ENCODE measurements at places on chromosomes 16 and 17.
A peak's percentile ranks its signal among the peaks of the same experiment; 100 is the strongest.

- DNase-seq, result no peak
Observed at GRCh38 chr16:4113358-4114256, 2.6 kb downstream of the ADCY9 start.

DNA sequence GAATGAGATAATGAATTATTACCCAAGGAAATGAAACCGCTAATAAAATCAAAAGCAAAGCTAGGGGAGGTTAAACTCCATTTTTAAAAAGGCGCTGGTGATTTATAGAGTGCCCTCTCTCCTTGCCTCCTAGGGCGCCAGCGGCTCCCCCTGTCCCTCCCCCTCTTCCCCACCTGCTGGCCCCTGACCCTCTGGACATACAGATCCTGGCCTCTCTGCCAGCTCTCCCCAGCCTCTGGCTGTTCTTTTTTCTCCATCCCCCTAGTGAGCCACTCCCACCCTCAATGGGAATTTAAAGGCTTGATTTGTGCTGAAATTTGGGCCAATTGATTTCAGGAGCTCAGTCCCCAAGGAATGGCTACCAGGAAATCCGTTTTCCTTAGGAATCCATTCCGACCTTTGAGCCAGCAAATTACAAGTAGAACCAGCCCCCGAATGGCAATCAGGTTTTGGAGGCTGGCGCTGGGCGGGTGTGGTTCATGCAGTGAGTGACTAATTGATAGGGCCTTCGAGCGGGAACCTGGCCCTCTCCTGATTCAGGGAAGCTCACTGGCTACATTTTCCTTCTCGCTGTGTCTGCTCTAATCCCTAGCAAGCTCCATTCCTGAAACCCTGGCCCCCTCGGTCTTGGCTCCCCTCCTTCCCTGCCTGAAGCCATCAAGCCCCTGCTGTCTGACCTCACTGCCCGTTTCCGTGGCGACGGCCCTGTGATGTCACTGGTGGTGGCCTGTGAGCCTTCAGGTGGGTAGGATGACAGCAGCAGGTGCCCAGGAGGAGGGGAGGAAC, 141.9 kb upstream of the SDK2 start:
- no peak for DNase-seq

DNA sequence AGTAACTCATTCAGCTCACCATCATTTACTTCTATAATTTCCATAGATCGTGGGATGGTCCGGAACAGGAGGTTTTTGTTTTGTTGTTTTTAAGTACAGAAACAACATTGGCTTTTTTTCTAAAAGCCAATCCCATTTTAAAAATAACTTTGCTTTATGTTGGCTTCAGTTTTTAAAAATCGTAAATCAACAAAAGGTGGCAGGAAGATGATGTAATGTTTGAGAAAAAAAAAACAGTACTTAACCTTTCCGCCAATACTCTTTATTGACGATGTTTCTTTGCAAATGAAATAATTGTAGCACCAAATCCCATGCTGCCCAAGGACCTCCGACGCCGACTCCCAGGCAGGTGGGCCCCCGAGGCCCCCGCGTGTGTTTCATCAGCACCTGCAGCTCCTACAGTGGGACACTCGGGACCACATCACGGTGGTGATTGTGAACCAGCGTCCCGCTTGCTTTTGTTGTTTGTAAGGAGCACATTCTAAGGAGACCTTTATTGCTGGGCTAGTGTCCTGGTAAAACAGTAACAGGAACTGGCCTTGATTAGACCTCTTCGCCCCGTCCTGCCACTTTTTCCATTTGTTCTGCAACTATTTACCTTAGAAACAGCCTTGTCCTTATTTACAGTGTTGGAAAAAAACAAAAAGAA, 140.2 kb upstream of the CHMP6 start:
- DNase-seq, result no peak

DNA sequence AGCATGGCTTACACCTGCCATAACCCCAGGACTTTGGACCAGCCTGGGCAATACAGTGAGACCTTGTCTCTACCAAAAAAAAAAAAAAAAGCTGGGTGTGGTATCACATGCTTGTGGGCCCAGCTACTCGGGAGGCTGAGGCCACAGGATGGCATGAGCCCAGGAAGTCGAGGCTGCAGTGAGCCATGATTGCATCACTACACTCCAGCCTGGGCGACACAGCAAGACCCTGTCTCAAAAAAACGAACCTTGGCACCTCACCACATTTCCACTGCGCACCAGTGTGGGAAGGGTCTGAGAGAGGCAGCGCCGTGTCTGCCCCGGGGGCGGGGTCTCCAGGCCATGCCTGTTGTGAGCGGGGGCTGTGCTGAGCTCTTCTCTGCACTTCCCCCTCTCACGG, 6.3 kb downstream of the ACSF3 start:
- no peak for DNase-seq

GRCh38 chr17:66689221-66689620, 145.7 kb upstream of the CACNG5 start:
- no peak for DNase-seq

GRCh38 chr17:48637323-48638260, 11.4 kb upstream of the HOXB9 start:
- peak; percentile 30 for DNase-seq
